ENCODE measurements at places on chromosomes 13 and 19. TPM values are rescaled to one million over a fixed set of nuclear protein-coding genes. Genes with fewer than 3 reads are reported as not detected.

Gene TNFAIP8L1
- polyA plus RNA-seq = 13.5 TPM

Gene RXFP2
- polyA plus RNA-seq = 1.3 TPM

Gene NLRP5
- polyA plus RNA-seq = not detected

Gene KASH5
- 0.17 TPM for polyA plus RNA-seq

Gene CDC16
- polyA plus RNA-seq = 161 TPM

Gene IL4I1
- 2.7 TPM for polyA plus RNA-seq

Gene C19orf38
- polyA plus RNA-seq = 1.4 TPM

Gene CGB5
- not detected for polyA plus RNA-seq

Gene ASPDH
- polyA plus RNA-seq = 8.6 TPM

Gene TJP3
- 7.5 TPM for polyA plus RNA-seq

Gene LIM2
- 0.18 TPM for polyA plus RNA-seq

Gene IGFL3
- not detected for polyA plus RNA-seq

Gene PRR36
- polyA plus RNA-seq = 5.9 TPM

Gene C19orf81
- polyA plus RNA-seq = 1.00 TPM

Gene FLT1
- 33.8 TPM for polyA plus RNA-seq

Gene C19orf67
- 0.12 TPM for polyA plus RNA-seq

Gene ZFP82
- polyA plus RNA-seq = 16.9 TPM

Gene LRRC4B
- 14.2 TPM for polyA plus RNA-seq

Gene ZNF738
- polyA plus RNA-seq = 54.2 TPM

Gene EID2B
- 5.8 TPM for polyA plus RNA-seq

Gene LYL1
- polyA plus RNA-seq = 2.8 TPM

Gene CYP4F12
- polyA plus RNA-seq = 1.1 TPM

Gene SPACA4
- polyA plus RNA-seq = not detected

Gene PRR19
- 1.5 TPM for polyA plus RNA-seq

Gene OR7A5
- polyA plus RNA-seq = 0.05 TPM

Gene FBXO27
- polyA plus RNA-seq = 8.4 TPM

Gene PDX1
- polyA plus RNA-seq = not detected

Gene ZNF787
- 10.2 TPM for polyA plus RNA-seq

Gene SULT2B1
- polyA plus RNA-seq = 0.38 TPM

Gene LAIR2
- polyA plus RNA-seq = not detected

Measured in left kidney (tissue), 8 donors.